ENCODE measurements at places on chromosomes 11 and 22.

GRCh38 chr22:27718186-27719035, 83.1 kb downstream of the MN1 start:
- no peak for DNase-seq

DNA sequence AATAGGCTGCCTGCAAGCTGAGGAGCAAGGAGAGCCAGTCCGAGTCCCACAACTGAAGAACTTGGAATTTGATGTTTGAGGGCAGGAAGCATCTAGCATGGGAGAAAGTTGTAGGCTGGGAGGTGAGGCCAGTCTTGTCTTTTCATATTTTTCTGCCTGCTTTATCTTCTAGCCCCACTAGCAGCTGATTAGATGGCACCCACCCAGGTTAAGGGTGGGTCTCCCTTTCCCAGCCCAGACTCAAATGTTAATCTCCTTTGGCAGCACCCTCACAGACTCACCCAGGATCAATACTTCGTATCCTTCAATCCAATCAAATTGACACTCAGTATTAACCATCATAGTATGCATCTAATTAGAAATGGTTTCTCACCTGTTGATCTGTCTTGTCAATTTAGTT, 5.0 kb upstream of the COX8A start:
- no peak for DNase-seq

DNA sequence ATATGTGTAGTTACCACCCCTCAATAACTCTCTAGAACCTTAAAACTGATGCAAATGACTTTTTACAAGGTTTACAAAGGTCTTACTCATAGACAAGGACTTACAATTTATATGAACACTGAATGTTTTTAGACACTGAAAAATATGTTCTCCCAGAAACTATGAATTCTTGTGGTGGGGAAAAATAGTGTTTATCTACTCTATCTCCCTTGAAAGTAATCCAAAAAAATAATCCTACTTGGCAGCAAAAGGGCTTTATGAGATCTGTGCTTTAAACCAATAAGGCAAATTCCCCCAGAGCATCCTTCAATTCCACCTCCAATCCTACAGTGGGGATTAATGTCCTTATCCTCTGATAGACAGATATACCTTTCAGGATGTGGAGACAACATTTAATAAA, 1984.1 kb upstream of the RAG2 start:
- DNase-seq, result no peak

- no peak for DNase-seq
These were observed 6.5 kb downstream of the DTX4 start for GRCh38 chr11:59178402-59178801.

- no peak for DNase-seq
These were observed 43.5 kb downstream of the NELL1 start for GRCh38 chr11:20712912-20713311.

DNA sequence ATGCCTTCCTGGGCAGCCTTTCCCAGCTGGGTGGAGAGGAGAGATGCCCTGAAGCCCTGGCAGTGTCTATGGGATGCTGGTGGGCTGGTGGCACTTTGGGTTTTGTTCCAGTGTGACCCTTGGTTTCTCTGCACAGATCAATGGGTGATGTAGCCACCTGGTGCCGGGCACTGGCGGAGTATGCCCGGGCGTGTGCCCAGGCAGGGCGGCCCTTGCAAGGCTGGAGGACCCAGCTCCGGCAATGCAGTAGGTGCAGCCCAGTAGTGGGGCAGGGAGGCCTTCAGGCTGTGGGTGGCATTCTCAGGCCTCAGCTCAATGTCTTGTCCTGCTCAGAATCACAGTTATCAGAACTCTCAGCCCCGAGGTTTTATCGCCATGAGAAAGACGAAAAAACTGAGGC, 11.9 kb downstream of the OTOG start:
- DNase-seq, result no peak

All from activated T-helper 1 cell treated with anti-CD3 and anti-CD28 coated beads, Interleukin-2, amount 50 U/mL, for 16 hours (primary cell).